NCI-H1694 treated with DMSO at 0.1 percent for 48 hours (cell line): ENCODE measurements at places on chromosomes 2 and 18.

- no peak for DNase-seq
Observed at GRCh38 chr2:153386481-153386897, 92.1 kb downstream of the RPRM start.

- DNase-seq = no peak
Observed at GRCh38 chr18:172361-172760, 14.0 kb downstream of the USP14 start.

- no peak for DNase-seq
Observed at GRCh38 chr18:36394486-36394885, 97.0 kb downstream of the FHOD3 start.

- no peak for DNase-seq
Observed at GRCh38 chr18:7062811-7063210, 54.8 kb downstream of the LAMA1 start.
